Mesenteric fat pad (tissue), 1 donor: ENCODE measurements at places on chromosomes 5 and 9.

- no peak for DNase-seq
Observed at GRCh38 chr9:87535817-87536539, 38.3 kb downstream of the DAPK1 start.

DNA sequence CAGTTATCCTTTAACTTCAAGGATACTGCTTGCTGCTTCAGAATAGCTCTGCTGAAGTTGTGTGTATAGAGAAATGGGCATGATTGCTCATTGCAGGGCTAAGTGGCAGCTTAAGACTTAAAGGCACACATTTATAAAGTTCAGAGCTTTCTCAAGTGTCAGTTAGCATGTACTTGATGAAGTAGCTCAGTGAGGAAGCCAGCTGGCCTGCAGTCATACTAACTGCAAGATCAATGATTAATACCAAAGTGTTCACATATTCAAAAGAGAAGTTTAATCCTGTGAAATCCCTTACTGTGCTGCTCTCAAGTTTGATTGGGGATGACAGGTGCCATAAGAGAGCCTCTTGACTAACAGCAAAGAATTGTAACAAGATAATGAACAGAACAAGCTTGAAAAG is 483.4 kb upstream of the NUDT12 start:
- DNase-seq: no peak

DNA sequence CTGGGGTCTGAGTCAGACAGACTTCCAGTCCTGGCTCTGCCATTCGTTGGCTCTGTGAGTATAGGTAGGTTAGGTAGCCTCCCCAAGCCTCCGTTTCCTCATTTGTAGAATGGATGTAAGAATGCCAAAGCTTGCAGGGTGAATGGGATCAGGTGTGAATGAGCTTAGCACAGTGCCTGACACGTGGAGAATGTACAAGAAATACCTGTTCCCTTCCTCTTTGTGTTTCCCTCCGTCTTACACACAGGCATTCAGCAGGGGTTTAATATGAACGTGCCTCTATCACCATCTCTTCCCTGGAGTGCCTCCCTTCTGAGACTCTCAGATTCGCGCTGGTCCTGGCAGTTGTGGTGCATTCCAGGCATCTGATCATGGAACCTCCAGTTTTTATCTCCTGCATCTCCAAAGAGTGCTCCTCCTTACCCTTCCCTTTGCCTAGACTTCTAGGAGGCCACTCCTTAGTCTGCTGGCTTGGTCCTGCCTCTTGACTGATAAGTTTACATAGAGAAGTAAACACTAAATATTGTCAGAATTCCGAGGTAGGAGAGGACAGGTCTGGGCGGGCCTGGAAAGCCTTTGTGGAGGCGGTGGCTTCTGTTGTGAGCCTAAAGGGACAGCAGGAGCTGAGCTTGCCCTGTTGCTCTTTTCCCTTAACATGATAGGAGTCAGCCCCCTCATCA is 199.4 kb downstream of the AOPEP start:
- DNase-seq: no peak

DNA sequence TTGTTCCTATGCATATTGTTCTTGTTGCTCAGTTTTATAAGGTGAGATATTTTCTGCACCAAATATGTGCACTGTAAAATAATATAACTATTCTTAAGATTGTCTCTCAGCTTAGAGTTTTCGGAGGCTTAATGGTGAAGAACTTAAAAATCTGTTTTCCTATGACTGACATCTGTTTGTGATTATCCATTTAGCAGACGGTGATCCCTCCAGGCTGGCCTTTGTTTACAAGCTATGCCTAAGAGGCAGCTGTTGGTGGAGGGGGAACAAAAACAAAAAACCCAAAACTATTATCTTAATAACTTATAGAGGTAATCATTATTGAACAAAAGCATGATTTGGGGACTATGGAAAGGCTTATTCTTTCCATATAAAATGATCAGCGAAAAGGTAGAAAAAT is 658 bp downstream of the PDCD1LG2 start:
- DNase-seq: no peak

- DNase-seq: no peak
Observed at GRCh38 chr5:72036951-72037350, 70.3 kb upstream of the MAP1B start.

GRCh38 chr5:42915306-42915866 is 103.7 kb upstream of the SELENOP start:
- DNase-seq: no peak

- no peak for DNase-seq
Observed at GRCh38 chr9:74463825-74464224, 33.3 kb upstream of the RORB start.

DNA sequence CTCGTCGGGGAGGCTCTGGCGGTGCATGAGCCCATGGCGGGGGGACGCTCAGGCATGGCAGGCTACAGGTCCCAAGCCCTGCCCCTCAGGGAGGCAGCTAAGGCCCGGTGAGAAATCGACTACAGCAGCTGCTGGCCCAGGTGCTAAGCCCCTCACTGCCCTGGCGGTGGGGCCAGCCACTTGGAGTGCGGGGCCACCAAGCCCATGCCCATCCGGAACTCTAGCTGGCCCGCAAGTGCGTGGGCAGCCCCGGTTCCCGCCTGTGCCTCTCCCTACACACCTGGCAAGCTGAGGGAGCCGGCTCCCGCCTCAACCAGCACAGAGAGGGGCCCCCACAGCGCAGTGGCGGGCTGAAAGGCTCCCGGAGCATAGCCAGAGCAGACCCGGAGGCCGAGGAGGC is 1896.9 kb upstream of the CDH6 start:
- no peak for DNase-seq

- DNase-seq: no peak
Observed at GRCh38 chr9:133380734-133381133, 4.6 kb downstream of the STKLD1 start.

DNA sequence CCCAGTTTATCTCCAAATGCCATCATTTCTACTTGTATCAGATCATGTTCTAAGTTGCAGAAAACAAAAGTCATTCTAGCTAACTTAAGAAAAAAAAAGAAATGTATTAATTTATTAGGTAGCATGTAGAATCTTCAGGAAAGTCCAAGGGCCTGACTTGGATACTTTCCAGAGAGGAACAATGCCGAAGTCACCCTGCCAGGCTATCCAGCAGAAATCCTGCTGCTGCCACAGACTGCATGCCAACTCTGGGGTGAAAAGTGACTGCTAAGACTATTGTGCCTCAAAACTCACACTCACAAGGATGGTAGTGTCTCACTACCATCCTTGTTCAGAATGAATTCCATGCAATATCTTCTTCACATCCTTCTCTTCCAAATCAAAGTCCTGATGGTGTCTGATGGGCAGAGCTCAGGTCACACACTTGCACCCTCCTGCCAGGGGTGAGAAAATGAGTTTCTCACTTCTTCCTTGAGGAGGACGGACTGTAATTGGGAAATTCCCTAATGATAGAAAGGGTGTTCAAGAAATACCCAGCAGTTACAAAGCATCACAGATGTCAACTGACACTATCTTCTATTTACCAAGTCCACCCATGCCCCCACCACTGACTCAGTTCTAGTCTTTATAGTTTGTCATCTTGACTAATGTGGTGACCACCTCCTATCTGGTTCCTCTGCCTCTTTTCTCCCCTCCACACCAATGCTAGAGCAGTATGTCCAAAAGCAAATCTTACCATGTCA is 279.4 kb downstream of the CWC27 start:
- DNase-seq: no peak

GRCh38 chr9:124673063-124673462 is 98.0 kb downstream of the NR6A1 start:
- no peak for DNase-seq

- DNase-seq: no peak
Observed at GRCh38 chr9:96115836-96116235, 186.1 kb downstream of the HSD17B3 start.

DNA sequence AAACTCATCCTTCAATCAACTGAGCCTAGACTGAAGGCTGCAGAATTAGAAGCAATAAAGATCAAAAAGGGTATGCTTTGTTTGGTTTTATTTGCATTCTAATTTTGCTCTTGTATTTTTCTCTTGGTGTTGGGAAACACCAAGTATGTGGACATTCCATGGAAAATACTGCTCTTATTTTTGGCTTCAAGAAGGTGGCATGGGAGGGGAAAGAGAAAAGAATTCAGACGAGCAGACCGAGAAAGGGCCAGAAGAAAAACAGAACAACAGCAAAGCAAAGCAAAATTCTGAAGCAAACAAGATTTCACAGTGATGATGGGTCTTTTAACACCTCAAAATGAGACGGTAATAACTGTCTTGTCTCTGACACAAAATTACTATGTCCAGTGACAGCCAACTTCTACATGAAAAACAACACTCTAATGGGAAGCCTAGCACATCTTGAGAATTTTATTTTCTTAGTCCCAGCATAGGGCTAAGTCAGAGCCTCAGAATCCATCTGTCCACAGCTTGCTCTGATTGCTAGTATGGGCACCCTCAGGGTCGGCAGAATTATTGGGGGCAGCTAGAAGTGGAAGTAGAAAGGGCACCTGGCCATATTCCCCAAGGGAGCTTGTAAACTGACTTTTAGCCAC is 26.8 kb downstream of the FREM1 start:
- DNase-seq: no peak

DNA sequence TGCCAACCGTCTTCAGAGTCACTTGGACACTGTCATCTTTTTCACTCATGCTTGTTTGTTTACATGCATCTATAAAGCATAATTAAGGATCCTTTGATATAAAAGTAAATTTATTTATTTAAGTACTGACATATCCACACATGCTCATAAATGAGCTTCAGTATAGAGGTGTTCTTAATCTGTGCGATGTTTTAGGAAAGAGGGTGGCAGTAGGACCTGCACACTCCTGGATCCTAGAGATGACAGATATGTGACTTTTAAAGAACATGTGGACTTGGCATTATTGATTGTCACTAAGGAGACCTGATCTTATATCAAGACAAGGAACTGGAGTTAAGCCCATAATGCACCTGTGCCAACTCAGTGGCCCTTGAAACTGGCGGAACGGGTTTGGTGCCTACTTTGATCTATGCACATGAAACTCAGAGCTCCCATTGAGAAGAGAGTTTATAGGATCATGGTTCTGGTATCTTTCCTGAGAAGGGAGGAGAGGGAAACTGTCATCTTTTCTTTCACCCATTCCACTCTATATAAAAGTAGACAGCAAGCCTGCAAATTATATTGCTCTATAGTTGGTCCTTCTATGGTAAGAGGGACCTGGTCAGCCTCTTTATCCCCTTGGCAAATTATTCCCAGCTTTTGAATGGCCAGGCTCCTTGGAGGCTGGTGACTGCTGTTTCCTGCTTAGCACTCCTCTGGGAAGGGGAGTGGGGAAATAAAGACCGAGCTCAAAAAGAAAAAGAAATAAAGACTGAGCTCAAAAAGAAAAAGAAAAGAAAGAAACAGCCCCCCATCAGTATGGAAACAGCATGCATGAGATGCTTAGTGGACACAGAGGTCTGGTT is 57.8 kb upstream of the LIFR start:
- DNase-seq: no peak

GRCh38 chr9:128098297-128099230 is 29.0 kb downstream of the PTGES2 start:
- DNase-seq: peak; percentile 95

DNA sequence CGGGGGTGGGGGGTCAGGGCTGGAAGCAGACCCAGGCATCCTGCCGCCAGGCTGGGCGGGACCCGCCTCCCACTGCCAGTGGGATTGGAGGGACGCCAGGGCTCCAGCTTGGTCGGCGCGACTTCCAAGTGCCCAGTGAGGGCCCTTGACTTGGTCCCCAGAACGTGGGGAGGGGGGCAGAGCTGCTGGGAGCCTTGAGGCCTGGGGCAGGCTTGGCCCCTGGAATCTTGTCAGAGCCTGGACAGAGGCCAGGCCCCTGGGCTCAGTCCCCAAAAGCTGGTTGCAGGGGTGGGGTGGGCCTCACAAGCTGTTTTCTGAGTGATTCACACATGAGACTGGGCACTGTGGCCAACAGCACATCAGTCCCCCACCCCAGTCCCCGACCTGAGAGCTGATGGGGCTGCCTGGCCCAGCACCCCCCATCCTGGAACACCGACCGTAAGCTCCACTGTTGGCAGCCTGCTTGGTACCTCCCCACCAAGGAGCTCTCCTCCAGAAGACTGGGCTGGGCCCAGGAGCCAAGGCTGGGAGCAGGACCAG is 526 bp downstream of the CLIC3 start:
- no peak for DNase-seq

DNA sequence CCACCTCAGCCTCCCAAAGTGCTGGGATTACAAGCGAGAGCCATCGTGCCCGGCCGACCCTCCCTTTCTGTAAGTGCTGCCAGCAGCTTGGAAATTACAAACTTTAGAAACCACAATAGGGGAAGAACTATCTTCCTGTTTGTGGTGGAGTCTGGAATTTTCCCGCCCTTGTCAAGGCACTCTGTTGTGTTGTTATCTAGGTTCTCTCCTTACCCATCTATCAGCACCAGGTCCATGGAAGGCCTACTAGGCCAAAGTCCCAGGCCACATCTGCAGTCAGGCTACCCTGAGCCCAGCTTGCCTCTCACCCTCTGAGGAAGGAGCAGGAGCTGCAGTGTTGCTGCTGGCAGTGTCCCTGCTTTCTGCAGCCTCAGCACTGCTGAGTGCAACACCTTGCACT is 214.9 kb downstream of the MCTP1 start:
- no peak for DNase-seq

- DNase-seq: no peak
Observed at GRCh38 chr5:54754420-54754819, 231.0 kb downstream of the ESM1 start.

DNA sequence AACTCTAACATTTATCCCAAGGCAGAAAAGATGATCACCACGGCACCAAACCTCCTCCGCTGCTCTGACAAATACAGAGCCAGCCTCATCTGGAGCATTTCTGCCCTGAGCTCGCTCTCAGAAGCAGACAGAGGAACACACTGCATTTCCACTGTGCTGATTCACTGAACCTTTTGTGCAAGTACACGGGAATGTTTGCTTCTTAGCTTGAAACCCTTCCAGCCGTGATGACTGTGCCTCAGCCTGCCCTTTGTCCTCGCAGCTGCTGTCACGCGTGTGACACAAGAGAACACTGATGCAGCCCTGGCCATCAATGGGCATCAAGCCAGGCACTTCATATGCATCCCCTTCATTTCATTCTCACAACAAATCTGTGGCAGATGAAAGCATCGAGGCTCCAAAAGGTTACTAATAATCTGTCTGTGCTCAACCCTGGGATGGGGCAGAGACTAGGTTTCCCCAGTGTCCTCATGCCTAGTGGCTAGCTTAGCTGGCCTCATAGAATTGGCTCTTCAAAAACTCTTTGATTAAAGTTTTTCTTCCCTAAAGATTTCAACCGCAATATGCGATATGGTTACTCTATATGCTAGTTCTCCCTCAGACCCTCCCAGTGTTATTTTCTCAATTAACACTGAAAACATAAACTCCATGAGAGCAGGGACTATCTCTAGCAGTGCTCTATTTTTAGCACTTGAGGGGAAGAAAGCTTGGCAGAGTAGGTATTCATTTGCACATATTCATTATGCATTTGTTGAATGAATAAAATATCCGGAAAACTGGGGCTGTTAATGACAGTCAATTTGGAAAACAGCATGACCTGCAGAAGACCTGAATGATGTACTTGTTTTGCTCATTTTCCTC is 7.3 kb downstream of the CDC14B start:
- no peak for DNase-seq

DNA sequence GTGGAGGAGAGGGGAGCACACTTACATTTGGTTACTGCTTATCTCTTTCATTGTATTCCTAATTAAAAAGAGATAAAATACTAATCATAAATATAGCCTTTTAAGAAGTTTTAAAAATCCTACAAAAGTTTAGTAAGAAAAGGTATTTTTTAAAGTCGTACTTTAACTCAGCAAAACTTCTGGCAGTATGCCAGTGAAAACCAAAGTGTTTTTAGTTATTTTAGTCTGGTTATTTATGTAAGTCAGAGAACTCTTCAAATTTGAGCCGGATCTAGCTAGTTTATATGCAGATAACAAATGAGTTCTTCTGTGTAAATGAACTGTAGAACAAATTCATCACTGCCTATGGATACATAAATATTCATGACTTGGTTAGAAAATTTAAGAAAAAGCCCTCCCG is 36.5 kb upstream of the ANKDD1B start:
- no peak for DNase-seq
